Activated CD4-positive, alpha-beta memory T cell treated with anti-CD3 and anti-CD28 coated beads for 36 hours (primary cell): ENCODE measurements at places on chromosomes 1 and 21. TPM values are rescaled to one million over a fixed set of nuclear protein-coding genes. Genes with fewer than 3 reads are reported as not detected.

The C4BPA gene
- not detected for total RNA-seq

DNA sequence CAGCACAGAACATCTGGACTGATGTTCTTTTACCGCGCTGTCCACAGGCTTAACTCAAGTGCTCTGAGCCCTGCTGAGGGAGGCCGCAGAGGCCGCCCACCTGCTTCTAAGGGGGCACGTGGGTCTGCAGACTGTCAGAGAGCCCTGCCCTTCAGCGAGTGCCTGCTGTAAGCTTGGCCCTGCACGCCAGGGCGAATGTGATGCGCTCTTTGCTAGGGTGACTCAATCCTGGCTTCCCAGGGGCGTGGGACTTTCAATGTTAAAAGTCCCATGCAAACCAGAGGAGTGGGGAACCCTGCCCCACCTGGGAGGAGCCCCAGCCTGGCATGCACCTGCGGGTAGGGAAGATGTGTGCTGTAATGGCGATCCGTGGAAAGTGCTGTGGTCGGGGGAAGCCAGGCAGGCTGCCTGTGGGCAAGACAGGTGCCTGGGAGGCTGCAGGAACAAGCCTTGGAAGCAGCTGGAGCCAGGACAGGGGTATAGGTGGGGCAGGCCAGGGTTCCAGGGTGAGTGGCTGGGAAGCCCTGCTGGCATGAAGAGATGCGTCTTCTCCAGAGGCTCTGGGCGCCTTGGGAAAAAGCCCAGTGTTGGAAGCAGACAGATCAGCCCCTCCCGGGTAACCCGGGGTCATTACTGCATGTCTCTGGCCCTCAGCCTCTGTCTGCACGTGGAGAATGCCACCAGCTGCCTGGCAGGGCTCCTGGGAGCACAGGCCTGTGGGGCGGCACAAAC, 594 bp upstream of the PANK4 start:
- peaks cover 9% of the 10 kb centered on the region for H3K27me3 ChIP-seq
- peak; percentile 88 for DNase-seq
- H3K36me3 ChIP-seq, result no peaks in the 10 kb centered on the region

The S100A7A gene
- total RNA-seq, result not detected

- no peak for DNase-seq
- peaks cover 14% of the 10 kb centered on the region for H3K4me1 ChIP-seq
- no peak overlapping the region for H3K4me3 ChIP-seq
- H3K27me3 ChIP-seq, result peaks cover 8% of the 10 kb centered on the region
Measured at GRCh38 chr1:232875536-232875935, 70.3 kb downstream of the MAP10 start.

The GJB4 gene
- not detected for total RNA-seq

GRCh38 chr1:43914576-43915525, 18.8 kb upstream of the ARTN start:
- H3K27me3 ChIP-seq, result no peaks in the 10 kb centered on the region
- no peaks in the 10 kb centered on the region for H3K36me3 ChIP-seq
- no peak overlapping the region for H3K27ac ChIP-seq
- H3K4me3 ChIP-seq, result no peak overlapping the region
- no peaks in the 10 kb centered on the region for H3K4me1 ChIP-seq

DNA sequence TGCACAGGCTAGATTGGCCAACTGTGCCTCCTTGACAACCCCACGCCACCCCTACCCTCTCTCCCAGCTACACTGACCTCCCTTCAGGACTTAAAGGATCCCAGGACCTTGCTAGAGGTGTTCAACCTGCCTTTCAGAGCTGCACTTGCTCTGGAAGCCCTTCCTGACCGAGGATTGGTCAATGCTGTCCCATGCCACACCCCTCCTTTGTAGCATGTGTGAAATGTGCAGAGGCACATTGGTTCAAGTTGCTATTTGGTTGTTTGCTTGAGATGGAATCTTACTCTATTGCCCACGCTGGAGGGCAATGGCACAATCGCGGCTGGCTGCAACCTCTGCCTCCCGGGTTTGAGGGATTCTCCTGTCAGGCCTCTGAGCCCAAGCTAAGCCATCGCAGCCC, 21.8 kb downstream of the ACTA1 start:
- peaks cover 15% of the 10 kb centered on the region for H3K4me1 ChIP-seq
- H3K27ac ChIP-seq, result no peak overlapping the region
- H3K27me3 ChIP-seq, result peaks cover 34% of the 10 kb centered on the region
- no peak overlapping the region for H3K4me3 ChIP-seq

DNA sequence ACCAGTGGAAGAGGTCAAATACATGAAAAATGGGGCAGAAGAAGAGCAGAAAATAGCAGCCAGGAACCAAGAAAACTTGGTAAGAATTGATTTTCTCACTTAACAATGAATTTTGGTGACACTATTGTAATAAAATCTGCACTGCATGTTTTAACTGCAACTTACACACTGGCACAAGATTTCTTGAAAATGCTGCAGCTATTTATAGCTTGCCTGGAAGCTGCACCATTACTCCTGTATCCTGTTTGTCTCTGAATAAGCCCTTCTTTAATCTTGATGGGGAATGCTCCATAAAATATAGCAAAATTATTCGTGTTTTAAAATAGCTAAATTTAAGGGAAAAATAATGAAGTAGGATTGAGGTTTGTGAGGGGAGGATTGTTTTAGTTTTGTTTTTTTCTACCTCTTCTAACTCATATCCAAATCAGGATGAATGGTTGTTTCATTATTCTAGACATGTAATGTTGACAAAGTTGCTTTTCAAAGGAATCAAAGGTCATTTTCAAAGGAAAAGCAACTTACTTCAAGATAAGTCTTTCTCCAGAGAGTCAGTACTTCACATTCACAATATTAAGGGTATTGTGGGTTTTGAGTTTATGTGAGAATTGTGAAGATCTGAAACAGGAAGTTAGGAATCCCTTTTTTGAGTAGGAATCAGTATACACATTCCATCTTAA, 120.9 kb downstream of the C1orf21 start:
- no peak for DNase-seq
- peaks cover 5% of the 10 kb centered on the region for H3K27me3 ChIP-seq
- H3K4me1 ChIP-seq, result no peaks in the 10 kb centered on the region
- H3K36me3 ChIP-seq, result no peaks in the 10 kb centered on the region
- H3K27ac ChIP-seq, result no peak overlapping the region

GRCh38 chr1:154419620-154420571, 14.8 kb downstream of the IL6R start:
- H3K27me3 ChIP-seq, result no peaks in the 10 kb centered on the region
- DNase-seq, result peak; percentile 88
- peaks cover 87% of the 10 kb centered on the region for H3K4me1 ChIP-seq

The SYT6 gene
- total RNA-seq, result not detected
